ENCODE measurements at places on chromosomes 12 and 14.
A peak's percentile ranks its signal among the peaks of the same experiment; 100 is the strongest.

DNA sequence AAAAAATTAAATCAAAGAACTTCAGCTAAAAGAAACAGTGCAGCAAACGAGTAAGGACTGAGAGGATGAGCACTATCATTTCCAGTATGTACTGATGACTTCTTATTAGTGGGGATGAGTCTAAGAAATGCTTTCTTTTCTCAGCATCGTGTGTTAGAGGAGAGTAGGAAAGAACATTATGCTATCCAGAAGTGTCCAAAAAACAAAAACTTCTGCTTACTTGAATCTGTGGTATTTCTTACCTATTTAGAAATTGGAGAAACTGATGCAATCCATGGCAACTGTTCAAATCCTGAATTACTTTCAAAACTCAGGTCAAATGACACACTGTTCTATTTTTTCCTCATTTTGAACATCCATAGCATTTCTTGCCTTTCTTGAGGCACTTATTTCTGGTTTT is 23.7 kb downstream of the ABCD2 start:
- DNase-seq: no peak

- DNase-seq: no peak
Measured at GRCh38 chr12:99911081-99911480, 73.7 kb downstream of the ANKS1B start.

- DNase-seq: no peak
Measured at GRCh38 chr12:48061938-48062719, 43.8 kb downstream of the SENP1 start.

- no peak for DNase-seq
Measured at GRCh38 chr14:32203928-32204357, 874 bp upstream of the RNU6-8 start.

GRCh38 chr14:75667099-75667765 is 6.2 kb downstream of the TTLL5 start:
- DNase-seq: no peak

DNA sequence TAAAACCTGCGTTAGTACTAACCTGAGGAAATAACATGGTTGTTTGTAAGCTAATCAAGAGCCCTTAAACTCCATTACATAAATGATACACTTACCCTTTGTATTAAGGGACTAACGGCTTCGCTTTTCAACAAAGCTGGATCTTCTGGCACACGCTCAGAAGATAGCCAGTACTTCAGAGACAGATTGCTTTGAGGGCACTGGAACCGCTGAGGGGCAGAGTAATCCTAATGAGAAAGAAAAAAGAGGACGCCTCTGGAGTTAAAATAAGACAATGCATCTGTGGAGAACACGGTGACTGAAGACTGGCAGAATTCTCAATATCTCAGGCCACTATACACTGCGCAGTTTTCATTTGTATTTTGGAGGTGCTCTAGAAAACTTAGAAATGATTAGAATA is 1.5 kb upstream of the KTN1 start:
- no peak for DNase-seq

- no peak for DNase-seq
Measured at GRCh38 chr12:6699989-6700645, 498 bp downstream of the PIANP start.

GRCh38 chr12:52145228-52146088 is 46.4 kb downstream of the KRT80 start:
- DNase-seq: no peak

DNA sequence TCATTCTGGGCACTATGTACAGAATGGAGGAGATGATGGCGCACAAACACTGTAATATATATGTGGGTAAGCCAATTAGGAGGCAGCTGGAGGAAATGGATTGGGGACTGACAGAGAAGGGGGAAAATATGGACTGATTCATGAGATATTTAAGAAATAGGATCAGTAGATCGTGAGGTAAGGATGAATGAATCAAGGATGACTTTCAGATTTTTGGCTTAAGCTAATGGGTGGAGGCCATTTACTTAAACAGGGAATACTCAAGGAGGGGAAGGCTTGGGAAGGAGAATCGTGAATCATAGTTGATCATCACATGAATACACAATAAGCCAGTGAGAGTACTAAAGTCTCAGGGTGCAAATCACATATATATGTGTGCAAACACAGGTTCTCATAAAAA is 11.2 kb upstream of the GNPNAT1 start:
- DNase-seq: no peak

GRCh38 chr14:34710006-34710405 is 4.4 kb downstream of the CFL2 start:
- DNase-seq: no peak

GRCh38 chr12:49089821-49090773 is 4.5 kb downstream of the DHH start:
- peak; percentile 28 for DNase-seq

DNA sequence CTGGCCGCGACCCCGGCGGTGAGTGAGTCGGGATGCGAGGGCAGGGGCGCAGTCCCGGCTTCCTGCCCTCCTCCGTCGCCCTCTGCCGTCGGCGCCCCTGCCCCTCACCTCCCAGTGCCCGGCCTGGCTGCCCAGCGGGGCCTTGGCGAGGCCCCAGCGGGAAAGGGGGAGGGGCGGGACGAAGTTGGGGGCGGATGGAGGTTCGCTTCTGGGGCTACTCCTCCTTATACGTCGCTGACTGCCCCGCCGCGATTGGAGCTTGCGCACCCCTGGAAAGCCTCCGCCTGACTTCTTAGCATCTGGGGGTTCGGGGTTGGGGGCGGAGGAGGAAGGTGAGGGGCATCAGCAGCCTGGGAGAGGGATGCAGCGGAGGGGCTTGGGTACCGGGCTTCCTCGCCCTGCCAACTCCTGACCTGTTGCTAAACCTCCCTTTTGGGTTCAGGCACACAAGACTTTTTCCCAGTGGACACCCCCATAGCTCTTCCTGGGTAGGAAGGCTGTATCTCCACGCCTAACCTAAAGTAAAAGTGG is 406 bp downstream of the TMEM263 start:
- peak; percentile 52 for DNase-seq

GRCh38 chr12:108696111-108696995 is 35.0 kb downstream of the CORO1C start:
- DNase-seq: no peak

- DNase-seq: no peak
Measured at GRCh38 chr14:59811815-59812214, 58.8 kb downstream of the RTN1 start.

GRCh38 chr12:124385219-124385969 is 90.5 kb downstream of the RFLNA start:
- no peak for DNase-seq

DNA sequence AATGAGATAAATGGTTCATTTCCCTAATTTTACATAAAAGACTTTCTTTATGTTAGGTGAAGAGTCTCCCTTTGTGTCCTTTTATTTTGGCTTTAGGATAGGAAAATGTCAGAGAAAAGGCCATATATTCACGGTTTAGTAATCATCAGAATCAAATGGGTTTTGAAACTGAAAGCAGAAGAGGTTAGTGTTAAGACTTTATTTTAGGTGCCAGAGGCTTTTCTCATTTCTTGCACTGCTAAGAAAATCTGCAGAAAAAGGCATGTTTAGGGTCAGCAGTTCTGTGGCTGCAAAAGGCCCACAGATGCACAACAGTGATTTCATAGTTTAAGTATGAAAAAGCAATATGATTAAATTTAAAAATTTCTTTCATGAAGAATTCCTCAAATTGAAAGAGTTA is 80.4 kb upstream of the SINHCAF start:
- no peak for DNase-seq

DNA sequence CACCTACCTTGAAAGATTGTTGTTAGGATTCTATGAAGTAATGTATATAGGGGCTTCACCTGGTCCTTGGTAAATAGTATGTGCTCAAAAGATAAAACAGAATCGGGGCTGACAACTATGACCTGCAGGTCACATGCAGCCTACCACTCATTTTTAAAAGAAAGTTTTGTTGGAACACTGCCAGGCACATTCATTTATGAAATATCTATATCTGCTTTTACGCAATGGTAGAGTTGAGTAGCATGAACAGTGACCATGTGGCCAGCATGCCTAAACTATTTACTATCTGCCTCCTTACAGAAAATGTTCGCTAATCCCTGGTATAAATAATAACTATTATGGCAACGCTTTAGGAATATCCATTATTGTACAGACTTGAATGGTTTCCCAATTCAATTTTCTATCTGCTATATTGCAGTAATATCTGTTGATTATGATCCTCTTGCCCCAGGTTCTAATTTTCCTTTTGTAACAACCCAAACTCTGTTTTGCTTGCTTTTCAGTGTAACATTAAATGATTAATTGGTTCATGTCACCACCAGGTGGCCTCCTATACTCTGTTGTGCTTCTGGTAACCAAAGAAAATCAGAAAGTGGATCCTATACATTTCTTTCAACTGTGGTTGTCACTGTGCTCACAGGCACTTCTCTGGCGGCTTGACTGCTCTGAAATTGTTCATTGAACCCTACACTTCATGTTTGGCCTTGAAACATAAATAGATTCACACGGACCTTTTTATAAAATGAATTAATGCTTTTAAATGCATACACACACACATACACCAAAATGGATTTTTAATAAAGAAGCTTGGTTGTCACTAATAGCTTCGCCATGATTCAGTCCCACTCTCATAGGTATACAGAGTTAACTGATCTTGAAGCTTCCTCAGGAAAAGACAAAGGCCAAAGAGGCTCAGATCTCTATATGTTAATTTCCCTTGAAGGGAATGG is 227.7 kb upstream of the NPAS3 start:
- DNase-seq: no peak

DNA sequence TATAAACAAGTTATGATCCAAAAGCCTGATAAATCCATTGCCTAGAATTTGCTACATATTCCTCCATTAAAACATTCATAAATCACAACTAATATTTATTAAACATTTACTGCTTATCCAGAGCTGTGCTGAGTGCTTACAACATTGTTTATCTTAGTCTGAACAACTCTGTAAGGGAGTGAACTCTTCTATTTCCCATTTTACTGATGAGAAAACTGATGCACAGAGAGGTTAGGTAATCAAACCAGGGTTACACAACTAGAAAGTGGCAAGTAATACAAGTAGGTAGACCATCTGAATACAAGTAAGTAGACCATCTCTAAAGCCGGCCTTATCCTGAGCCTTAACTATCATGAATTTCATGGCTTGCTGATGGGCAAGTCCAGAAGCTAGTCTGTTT is 39.5 kb downstream of the WASHC3 start:
- DNase-seq: no peak

- no peak for DNase-seq
Measured at GRCh38 chr12:3602488-3602887, 111.5 kb downstream of the PRMT8 start.

GRCh38 chr12:101087920-101088319 is 122.1 kb downstream of the SLC5A8 start:
- no peak for DNase-seq

DNA sequence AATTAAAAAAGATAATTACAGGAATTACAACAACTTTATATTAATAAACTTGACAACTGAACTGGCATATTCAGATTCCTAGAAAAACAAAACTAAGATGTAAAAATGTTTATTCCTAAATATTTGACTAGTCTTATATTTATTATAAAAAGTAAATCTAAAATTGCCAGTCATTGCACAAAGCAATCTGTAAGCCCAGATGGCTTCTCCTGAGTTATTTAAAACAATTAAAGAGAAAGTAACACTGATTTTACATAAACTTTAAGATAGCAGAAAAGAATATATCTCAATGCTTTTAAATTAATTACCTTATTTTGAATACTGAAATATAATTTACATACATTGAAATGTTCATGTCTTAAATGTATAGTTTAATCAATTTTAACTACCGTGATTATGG is 434.1 kb upstream of the RPL10L start:
- DNase-seq: no peak

GRCh38 chr14:90054803-90055202 is 7.0 kb upstream of the KCNK13 start:
- no peak for DNase-seq

DNA sequence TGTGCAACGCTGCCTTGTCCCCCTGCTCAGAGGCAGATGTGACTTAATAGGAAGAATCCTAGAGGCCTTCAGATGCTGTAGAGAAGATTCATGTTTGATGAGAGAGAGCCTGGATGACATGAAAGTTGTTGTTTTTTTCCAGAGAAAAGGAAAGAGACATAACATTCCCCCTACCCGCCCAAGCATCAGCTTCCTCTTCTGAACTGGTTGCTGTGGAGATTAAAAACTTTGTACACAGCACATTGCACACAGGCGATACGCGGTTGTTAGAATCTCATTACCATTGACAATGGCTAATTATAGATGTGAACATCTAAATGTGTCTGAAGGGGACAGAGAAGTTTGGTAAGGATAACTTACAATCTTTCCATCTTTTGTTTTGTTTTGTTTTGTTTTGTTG is 13.6 kb upstream of the ETFBKMT start:
- no peak for DNase-seq

- no peak for DNase-seq
Measured at GRCh38 chr12:26379777-26380467, 184.5 kb downstream of the SSPN start.

- DNase-seq: no peak
Measured at GRCh38 chr12:6183689-6184428, 16.3 kb upstream of the CD9 start.

- DNase-seq: no peak
Measured at GRCh38 chr14:62759796-62760195, 285.5 kb downstream of the KCNH5 start.

DNA sequence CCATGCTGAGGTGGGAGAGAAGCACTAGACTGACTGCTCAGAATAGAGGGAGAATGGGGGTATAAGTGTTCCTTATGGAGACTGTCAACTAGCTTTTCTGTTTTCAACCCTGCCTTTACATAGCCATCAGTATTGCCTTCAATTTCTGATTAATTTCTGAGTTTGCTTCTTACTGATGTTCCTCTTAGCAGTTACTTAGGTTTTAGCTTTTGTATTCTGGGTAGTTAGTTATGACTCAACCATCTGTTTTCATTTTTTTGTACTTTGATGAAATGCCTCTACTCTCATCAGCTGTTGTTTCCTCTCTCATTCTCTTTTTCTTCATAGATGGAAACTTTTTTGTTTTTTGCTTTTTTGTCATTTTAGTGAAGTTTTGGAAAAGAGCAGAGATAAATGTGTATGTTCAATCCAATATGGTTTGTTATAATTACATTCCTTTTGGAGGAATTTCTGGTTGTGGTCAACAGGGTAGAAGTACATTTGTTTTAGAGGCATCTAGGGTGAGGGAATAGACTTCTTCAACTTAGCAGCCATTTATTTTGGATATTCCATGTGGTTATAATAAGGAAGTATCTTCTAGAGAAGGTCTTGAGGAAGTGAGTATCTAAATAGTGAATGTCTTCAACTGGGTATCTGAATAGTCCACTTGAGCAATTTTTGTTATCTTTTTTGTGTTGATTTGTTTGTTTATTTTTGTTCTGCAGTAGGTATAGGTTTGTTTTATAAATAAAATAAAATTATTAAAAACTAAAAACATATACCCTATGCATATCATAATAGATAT is 29.6 kb downstream of the PMCH start:
- no peak for DNase-seq

DNA sequence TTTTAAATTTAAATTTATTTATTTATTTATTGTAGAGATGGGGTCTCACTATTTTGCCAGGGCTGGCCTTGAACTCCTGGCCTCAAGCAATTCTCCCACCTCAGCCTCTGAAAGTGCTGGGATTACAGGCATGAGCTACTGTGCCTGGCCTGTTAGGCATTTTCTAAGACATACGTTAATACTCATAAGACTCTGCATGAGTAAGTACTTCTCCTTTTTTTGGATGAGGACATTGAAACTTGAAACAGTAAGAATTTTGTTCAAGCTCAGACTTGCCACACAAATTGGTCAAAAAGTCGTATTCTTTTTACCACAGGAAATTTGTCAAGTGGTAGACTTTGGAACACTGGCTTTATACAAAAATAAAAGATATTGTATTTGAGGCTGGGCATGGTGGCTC is 187.4 kb upstream of the RASSF8 start:
- DNase-seq: no peak

- DNase-seq: no peak
Measured at GRCh38 chr12:113439606-113440030, 17.4 kb downstream of the SDSL start.

GRCh38 chr12:5593086-5593485 is 161.2 kb downstream of the NTF3 start:
- DNase-seq: no peak

All from occipital lobe (tissue), 3 donors.